ENCODE measurements at places on chromosomes 1 and 21.

DNA sequence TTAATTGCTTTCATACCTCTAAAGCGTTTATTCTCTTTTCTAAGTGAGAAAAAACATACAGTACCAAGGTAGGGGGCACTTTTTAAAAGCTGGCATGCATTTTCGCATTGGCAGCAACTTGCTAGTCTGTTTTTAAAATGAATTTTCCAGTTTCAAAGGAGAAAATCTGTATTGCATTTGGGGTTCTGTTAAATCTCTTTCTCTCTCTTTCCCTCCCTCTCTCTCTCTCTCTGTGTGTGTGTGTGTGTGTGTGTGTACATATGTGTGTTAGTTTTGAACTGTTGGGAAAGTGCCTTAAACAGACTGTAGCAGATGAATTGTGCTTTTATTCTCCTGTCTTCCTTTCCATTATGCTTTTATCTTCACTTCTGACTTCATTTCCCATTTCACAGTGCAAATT is 7.3 kb downstream of the NIBAN1 start:
- no peak for DNase-seq

DNA sequence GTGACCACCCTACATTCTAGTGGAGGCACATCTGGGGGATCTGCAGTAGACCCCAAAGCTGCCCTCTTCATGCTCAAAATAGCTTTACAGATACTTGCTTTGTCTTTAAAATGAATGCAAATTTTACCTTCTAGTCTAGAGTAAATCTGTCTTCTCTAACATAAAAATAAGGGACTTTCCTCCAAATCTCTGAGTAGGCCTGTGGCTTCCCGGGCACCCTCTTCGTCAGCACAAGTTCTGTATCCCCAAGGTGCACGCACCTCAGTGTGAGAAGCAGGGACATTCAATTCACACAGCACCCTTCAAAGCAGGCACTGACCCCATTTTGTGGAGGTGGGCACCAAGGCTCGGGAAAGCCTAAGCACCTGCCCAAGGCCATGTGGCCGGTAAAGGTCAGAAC is 19.0 kb downstream of the MEF2D start:
- peak; percentile 38 for DNase-seq

DNA sequence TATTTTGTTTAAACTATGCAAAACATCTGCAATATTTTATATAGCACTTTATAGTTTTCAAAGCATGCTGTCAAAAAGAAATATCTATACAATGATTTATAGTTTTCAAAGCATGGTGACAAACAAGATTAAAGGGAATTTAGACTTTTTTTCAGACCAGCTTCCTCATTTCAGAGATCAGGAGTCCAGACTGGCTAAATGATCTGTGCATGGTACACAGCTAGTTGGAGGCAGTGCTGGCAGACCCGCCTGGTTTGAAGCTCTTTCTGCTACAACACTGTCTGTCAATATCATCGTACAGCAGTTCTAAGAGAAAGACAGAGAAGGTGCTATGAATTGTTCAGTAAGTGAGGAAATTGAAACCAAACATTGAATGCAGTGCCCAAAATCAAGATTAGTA is 479.0 kb downstream of the PTBP2 start:
- no peak for DNase-seq

DNA sequence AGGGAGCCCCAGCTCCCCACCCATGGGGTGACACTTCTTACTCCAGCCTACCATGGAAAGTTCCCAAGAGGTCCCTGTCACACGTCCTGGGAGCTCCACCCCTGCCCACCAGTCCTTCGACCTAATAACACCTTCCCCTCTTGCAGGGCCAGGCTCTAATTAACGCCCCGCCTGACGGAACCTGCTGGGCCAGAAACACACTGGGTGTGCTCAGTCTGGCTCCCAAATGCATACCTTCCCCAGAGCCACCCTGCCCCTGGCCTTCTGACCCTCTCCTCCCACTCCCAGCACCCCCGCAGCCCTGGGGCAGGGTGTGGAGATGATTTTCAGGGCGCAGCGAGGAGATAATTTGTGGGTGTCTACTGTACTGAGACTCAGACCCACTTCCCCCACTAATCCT is 20.6 kb downstream of the PGLYRP3 start:
- no peak for DNase-seq

GRCh38 chr21:46329796-46330195 is 5.8 kb downstream of the PCNT start:
- DNase-seq = no peak

- no peak for DNase-seq
Observed at GRCh38 chr1:153752571-153753195, 22.5 kb upstream of the SLC27A3 start.

DNA sequence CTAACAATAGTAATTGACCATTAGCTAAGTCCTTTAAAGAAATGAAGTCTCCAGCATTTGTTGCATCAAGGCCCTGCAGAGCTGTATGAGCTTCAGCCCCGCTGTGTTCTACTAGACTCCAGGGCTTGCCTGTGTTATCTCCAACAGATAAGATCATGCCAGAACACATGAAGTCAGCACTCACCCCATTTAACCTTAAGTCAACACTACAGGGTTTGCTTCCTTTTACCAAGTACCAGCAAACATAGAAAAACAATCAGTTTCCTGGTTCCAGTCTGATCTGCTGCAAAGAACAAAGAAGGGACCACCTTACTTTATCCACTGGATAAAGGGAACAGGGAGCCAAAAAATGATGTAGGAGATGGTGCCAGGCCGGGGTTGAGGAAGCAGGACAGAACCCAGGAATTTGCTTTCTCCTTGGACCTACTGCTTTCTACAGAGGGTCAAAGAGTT is 41.3 kb upstream of the ENAH start:
- no peak for DNase-seq

DNA sequence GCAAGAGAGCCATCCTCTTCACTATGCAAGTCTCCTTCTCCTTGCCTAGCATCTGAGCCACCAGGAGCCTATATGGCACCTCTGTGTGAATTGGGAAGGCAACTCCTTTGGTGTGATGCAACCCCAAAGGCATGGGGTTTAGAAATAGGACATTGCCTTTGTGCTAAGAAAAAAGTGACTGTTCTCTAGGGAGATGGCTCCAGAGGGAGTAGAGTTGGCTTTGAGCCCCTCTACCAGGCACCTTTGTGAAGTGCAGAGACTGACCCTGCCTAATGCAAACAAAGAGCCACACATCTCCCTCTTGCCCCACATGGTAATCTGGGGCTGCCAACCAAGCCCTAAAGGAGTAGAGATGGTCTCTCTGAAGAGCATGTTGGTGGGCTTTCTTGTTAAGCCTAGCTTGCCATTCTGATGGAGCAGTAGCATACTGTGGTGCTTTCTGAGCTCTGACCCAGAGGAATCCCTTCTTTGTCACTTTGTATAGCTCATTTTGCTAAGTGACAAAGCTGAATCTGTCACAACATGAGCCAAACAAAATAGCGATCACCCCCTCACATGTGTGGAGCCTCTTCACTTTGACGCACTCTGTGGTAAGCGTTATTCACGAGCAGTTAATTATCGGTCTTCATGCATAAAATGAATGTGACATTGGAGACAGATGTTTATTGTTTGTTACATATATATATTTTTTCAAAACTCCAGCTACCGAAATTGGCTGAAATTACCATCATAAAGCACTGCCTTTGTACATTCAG is 74.4 kb downstream of the RWDD3 start:
- DNase-seq = no peak

- DNase-seq = no peak
Observed at GRCh38 chr1:147581459-147581858, 40.2 kb downstream of the BCL9 start.

DNA sequence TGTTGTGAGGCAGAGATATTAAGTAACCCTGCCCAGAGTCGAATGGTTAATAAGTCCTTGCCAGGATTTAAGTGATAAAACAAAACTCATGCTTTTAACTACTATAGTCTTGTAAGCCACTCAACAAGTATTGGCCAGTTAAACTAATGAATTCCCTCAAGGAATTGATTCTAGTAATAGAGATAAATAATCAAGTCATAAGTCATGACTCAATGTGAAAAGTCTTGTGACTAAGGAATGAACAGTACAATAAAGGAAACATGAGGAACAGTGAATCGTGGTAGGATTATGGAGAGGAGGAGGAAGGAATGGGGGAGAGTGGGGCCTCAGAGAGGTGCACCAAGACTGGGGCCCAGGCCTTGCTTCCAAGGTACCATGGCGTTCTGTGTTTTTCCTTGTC is 104.7 kb downstream of the FGGY start:
- no peak for DNase-seq

DNA sequence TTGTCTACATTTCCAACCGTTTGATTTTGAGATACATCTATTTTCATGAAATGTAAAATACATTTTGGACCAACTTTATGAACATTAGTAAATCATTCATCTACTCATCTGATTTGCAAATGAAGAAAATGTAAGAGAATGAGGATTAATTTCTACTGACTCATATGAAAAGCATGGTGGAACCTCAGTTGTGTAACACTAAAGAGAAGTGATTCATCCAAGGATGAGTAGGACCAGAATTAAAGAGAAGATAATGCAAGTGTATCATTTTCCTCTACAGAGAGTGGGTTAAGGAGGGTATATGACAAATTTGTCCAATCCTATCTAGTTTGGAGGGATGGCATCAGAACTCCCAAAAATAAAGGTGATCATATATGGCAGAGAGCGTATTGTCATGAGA is 1967.6 kb downstream of the MRPL39 start:
- no peak for DNase-seq

- DNase-seq = no peak
Observed at GRCh38 chr1:12634156-12634555, 9.7 kb upstream of the AADACL4 start.

DNA sequence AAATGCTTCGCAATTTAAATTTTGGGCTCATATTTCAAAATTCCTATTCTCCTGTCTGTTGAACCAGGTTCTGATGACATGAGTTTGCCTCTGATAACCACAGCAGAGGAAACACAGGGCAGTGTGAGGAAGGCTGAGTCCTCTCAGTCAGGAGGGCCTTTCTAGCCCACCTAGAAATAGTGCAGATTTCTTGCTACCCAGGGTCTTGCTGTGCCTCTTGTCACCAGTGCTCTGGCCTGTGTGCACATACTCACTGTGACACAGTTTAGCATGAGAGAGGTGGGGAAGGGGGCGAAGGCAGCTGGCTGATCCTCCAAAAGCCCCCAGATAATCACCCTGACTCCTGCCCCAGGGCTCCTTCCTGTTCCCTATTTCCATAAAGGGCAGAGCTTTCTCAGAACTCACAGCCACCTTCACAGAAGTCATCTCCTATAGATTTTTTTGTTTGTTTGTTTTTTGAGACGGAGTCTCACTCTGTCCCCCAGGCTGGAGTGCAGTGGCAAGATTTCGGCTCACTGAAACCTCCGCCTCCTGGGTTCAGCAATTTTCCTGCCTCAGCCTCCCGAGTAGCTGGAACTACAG is 23.7 kb downstream of the ERRFI1 start:
- no peak for DNase-seq
